Activated naive CD8-positive, alpha-beta T cell treated with anti-CD3 and anti-CD28 coated beads for 36 hours (primary cell): ENCODE measurements at places on chromosomes 16 and 17. TPM values are rescaled to one million over a fixed set of nuclear protein-coding genes. Genes with fewer than 3 reads are reported as not detected.

- no peaks in the 10 kb centered on the region for H3K27me3 ChIP-seq
- H3K36me3 ChIP-seq, result peaks cover 22% of the 10 kb centered on the region
- H3K27ac ChIP-seq, result no peak overlapping the region
- H3K4me1 ChIP-seq, result no peaks in the 10 kb centered on the region
- no peak for DNase-seq
Measured at GRCh38 chr17:77205396-77206125, 64.8 kb downstream of the SEC14L1 start.

The SPATA22 gene
- total RNA-seq, result not detected

DNA sequence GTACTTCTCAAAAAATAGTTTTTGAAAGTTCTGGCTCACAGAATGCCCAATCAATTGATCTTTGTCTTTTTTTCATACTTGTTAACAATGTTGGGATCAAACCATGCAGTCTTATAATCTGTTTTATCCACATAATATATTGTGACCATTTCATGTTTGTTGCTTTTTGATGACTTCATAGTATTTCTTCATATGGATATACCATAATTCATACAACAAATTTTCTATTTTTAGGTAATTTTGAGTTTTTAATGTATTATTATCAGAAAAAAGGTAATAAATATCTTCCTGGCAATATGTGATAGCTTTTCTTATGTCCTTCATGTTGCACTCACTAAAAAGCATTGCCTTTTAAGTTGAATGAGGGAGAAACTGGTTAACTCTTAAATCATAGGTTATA is 44.8 kb downstream of the TBC1D26 start:
- H3K27me3 ChIP-seq, result peaks cover 38% of the 10 kb centered on the region
- H3K4me1 ChIP-seq, result peaks cover 2% of the 10 kb centered on the region
- no peak for DNase-seq
- no peak overlapping the region for H3K27ac ChIP-seq

DNA sequence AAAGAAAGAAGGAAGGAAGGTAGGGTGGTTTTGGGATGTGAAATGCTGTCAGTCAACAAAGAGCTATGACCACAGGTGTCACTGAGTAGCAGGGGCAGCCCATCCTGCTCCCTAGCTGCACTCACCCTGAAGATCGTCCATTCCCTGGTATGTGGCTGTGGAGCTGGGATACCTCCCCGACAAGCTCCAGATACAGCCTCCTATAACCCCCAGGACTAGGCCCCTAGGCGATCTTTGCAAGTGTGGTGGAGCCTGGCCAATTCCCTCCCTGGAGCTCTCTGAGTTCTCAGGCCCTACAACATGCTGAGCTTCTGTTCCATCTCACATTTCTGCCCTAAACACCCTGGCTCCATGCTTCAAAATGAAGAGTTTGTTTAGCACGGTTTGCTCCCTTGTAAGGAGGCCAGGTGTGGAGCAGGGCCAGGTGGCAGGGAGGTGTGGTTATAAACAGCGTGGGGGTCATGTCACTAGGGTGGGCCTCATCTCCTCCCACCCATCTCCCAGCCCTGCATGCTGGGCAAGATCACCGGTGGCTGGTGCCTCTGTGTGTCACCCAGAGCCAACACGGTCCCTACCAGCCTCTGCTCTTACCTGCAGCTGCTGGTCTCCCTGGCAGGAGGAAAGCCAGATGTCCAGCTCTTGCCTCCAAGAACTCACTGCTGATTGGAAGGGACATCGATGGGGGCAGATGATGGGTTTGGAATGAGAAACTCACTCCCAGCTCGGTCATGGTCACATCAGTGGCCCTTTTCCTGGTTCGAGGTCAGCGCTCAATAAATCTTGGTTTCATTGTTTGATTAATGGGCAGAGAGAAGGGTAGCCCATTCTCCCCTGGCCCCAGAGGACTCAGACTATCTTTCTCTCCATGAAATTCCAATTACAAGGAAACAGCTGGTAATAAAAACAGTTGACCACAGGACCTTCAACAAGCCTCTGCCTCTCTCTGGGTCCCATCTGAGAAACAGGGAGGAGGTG is 511.0 kb upstream of the CDH5 start:
- H3K4me3 ChIP-seq, result no peak overlapping the region
- no peak overlapping the region for H3K27ac ChIP-seq
- no peaks in the 10 kb centered on the region for H3K27me3 ChIP-seq
- no peaks in the 10 kb centered on the region for H3K4me1 ChIP-seq

- H3K36me3 ChIP-seq, result peaks cover 13% of the 10 kb centered on the region
- no peaks in the 10 kb centered on the region for H3K27me3 ChIP-seq
- no peak overlapping the region for H3K27ac ChIP-seq
- DNase-seq, result no peak
Measured at GRCh38 chr17:63649813-63650212, 27.6 kb downstream of the MAP3K3 start.

The SLC43A2 gene
- 3.7 TPM for total RNA-seq

- no peaks in the 10 kb centered on the region for H3K4me1 ChIP-seq
- no peaks in the 10 kb centered on the region for H3K36me3 ChIP-seq
- H3K4me3 ChIP-seq, result no peak overlapping the region
- no peak overlapping the region for H3K27ac ChIP-seq
- H3K27me3 ChIP-seq, result peaks cover 35% of the 10 kb centered on the region
Measured at GRCh38 chr17:49979748-49980479, 10.9 kb downstream of the DLX4 start.
